ENCODE measurements at places on chromosomes 16 and 17.

DNA sequence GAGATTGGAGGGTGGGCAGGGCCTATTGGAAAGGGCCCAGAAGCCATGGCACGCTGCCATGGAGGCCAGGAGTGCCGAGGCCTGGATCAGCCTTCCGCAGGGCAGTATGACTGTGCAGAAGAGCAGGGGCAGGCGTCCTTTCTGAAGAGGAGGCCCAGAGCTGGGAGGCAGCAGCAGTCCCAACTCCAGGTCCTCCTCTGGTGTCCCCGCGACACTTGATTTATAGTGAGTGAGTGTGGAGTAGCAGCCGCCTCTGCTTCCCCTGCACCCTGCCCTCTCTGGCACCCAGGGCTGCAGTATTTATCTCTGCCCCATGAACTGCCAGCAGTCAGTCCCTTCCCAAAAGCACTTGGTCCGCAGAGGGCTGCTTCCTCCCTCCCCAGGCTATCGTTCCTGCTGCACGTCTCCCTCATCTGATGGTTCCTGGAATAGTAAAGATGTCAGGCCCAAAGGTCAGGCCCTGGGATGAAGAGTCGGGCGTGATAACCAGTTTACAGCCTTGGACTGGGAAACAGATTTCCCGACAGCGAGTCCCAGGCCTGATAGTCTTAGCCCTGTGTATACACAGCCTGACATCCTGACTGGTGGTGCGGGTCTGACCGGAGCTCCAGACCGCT, 32.9 kb downstream of the PGS1 start:
- no peak for DNase-seq

DNA sequence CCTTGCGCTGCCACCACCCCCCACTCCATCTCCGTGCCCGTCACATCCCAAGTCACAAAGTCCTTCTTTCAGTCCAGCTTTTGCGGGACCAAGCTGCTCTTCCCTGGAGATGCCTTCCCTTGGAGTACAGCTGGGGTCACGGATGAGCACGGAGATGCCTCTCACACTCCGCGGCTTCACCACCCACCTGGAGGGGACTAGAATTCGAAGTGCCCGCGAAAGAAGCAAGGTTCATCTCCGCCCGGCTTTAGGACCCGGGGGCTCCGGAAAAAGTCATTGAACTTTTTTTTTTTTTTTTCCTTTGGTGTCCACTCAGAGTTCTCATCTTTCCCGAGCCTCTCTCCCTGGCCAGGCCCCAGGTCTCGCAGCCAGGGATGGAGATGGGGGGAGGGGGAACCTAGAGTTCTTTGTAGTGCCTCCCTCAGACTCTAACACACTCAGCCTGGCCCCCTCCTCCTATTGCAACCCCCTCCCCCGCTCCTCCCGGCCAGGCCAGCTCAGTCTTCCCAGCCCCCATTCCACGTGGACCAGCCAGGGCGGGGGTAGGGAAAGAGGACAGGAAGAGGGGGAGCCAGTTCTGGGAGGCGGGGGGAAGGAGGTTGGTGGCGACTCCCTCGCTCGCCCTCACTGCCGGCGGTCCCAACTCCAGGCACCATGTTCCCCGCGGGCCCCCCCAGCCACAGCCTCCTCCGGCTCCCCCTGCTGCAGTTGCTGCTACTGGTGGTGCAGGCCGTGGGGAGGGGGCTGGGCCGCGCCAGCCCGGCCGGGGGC, at the start of gene FKBP10:
Gene FKBP10 (plus strand): TSS at position 624 of the 771 bp plus-strand sequence. CDS start 31 bp downstream, at position 655.
- DNase-seq = no peak

- no peak for DNase-seq
Measured at GRCh38 chr16:4486126-4486893, 10.1 kb downstream of the HMOX2 start.

DNA sequence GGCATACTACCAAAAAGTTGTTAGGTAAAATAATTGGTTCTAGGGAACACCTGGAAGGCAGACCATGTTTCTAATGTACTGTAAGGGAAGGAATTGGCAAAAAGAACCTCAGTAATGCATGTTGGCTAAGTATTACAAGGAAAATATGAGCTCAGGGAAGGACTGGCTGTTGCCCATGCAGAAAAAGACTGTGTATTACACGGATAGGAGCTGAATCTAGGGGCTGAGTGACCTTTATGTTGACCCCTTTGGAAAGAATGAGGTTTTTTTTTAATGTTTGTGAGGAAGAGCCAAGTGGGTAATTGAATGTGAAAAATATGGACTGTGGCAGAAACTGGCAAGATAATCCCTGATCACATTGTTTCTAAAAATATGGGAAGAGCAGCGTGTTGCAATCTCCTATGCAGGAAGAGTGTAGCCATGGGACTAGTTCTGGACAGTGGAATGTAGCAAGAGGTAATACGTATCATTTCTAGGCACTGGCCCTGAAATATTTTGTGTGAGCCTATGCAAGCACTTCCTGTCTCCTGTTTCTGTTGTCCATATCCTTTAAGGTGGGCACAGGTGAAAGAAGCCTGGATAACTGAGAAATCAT, 95.1 kb upstream of the CNTNAP4 start:
- DNase-seq = no peak

DNA sequence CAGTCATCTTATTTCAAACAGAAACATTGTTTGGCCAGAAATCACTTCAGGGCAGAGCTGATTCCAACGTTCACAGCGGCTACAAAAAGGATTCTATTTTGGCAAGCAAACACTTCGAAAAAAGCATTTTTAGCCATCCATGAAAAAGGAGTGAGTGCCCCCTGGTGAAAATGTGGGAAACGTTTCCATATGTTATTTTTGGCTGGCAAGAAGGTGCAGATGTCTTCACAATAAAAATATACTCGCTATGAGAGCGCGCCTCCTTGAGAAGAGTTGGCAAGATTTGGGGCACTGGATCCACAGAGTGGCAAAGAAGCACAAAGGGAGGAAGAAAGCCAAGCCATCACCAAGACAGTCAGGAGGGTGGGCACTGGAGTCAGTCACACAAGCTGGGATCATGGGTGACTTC, 191.1 kb downstream of the CHD9NB start:
- DNase-seq = no peak

GRCh38 chr16:20867585-20867984, 32.6 kb downstream of the DCUN1D3 start:
- no peak for DNase-seq

DNA sequence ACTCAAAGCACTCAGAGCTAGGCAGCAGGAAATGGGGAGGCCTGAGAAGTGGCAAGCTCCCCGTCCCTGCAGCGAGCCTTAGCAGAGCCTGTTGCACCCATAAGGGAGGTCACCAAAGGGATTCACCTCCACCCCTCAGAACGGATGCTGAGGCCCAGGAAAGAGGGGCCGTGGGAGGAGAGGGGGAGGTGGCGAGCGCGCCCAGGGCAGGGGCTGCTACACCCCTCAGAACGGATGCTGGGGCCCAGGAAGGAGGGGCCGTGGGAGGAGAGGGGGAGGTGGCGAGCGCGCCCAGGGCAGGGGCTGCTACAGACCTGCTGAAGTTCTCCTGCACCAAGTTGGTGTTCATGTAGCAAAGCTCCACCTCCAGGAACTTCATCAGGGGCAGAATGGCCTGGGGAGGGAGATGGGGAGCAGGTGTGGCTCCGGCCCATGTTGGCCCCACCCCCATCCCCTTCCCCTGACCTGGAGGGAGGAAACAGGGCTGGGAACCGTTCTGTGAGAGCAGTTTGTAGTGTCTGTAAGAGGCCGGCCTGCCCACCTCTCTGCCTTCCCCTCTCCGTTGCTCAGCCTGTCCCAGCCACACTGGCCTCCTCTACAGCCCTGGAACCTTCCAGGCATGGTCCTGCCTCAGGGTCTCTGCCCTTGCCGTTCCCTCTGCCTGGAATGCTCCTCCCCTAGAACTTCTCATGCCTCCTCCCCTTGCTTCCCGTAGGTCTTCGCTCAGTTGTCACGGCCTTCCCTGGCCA, 11.4 kb downstream of the UNC13D start:
- no peak for DNase-seq

- DNase-seq = no peak
Measured at GRCh38 chr16:80824623-80825364, 20.4 kb upstream of the CDYL2 start.

GRCh38 chr17:27540318-27541101, 84.3 kb downstream of the KSR1 start:
- no peak for DNase-seq

- no peak for DNase-seq
Measured at GRCh38 chr17:60353773-60354172, 38.2 kb downstream of the USP32 start.

DNA sequence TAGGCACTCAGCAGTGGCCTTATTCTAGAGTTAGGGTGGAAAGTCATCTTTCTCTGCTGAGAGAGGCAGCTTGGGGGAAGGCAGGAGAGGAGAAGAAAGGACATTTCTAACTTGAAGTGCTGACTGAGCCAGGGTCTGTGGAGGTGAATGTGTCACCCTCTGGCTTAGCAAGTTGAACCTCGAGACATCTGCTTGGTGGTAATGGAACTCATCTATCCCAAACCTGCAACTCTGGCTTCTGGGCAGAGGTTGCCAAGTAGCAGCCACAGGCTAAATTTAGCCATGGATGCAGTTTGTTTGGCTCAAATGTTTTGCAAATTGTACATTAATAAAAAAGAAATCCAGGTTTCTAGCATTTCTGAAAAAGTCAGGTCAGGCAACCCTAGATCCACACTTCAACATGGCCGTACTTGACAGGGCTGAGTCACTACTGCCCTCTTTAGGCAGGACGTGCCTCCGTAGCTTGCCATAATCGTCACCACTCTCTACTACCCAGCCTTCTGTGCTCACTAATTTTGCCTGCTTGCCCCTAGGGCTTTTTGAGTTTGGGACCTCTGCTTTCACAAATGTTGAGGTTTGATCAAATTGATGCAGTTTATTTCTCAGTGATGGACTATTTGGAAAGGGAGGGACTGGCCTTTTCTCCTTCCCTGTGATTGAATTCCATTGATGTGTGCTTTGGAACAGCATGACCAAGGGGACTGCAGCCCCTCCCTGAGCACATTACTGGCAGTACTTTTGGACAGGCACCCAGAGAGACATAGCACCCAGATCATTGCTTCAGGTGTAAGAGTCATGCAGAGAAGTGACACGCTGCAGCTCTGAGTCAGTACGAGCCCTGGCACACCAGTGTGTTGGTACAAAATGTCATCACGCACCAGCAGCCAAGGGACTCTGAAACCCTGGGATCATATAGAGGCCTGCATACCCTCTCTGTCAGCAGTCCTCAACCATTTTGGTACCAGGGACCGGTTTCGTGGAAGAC, 5.2 kb downstream of the CDH13 start:
- DNase-seq = no peak

Data from amygdala (tissue), 56 donors.